Naive thymus-derived CD4-positive, alpha-beta T cell (primary cell): ENCODE measurements at places on chromosomes 4 and X.

DNA sequence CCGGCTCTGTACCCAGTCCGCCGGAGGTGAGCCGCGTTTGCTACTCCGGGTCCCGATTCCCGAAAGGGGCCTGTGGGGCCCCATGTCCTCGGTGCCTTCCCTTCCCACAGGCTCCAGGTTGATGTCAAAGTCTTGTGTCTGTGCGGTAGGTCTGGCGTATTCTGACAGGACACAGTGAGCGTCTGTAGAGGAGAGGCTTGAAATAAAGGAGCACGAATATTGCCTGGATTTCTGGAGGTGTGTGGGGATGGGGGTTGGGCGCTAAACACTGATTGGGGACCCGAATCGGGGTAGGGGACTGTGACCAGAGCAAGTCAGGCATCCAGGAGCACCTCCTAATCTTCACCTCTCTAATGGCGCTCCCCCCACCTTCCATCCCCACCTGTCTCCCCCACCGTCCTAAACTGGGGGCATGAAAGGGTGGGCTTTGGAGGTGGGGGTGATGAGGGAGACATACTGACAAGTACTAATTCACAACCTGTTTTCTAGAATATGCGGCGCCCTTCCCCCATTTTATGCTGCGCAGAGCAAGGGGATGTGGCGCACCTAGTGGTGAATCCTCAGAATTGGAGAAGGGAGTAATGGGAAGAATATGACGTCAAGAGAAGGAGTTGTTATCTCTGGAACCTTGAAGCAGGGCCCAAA is 855 bp downstream of the GPRASP2 start:
- DNase-seq, result no peak

- no peak for DNase-seq
Observed at GRCh38 chr4:163610648-163611047, 116.2 kb downstream of the TMA16 start.

GRCh38 chr4:41009411-41009810 is 204.9 kb downstream of the APBB2 start:
- no peak for DNase-seq

GRCh38 chr4:95599777-95600400 is 51.1 kb upstream of the UNC5C start:
- DNase-seq, result no peak

GRCh38 chrX:31397119-31397518 is 325.3 kb upstream of the FTHL17 start:
- DNase-seq, result no peak

GRCh38 chr4:5280828-5281227 is 229.5 kb downstream of the STK32B start:
- DNase-seq, result no peak

DNA sequence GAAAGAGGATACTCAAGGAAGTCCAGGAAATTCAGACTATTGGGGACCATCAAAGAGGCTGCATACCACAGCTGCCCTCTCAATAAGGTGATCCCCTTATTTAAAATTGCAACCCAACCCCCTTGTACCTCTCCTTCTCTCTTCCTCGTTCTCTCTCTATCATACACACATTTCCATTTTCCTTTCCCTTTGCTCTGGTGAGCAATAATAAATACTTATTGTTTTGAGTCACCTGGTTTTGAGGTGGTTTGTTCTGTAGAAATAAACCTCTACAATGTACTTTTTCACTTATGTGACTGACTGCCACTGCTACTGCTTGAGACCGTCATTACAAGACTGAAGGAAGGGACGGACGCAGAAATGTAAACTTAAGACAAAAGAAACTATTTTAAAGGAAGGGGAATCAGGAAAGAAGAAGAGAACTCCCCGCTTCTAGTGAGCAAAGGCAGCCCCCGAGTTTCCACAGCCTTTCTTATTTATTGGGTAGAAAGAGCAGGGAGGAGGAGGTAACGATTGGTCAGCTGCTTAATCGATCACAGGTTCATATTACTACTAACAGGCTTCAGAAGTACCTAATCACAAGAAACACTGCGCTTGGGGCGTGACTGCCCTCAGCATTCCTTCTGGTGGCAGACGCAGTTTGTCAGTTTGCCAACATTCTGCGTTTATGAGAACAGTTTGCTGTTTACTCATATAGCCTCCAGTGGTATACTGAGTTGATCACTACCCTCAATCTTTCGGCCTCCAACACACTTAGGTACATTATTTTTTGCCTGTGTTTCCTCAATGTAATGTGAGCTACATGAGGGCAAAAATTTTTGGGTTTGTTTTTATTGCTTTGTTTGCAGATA is 16.9 kb upstream of the TMEM165 start:
- DNase-seq, result no peak

DNA sequence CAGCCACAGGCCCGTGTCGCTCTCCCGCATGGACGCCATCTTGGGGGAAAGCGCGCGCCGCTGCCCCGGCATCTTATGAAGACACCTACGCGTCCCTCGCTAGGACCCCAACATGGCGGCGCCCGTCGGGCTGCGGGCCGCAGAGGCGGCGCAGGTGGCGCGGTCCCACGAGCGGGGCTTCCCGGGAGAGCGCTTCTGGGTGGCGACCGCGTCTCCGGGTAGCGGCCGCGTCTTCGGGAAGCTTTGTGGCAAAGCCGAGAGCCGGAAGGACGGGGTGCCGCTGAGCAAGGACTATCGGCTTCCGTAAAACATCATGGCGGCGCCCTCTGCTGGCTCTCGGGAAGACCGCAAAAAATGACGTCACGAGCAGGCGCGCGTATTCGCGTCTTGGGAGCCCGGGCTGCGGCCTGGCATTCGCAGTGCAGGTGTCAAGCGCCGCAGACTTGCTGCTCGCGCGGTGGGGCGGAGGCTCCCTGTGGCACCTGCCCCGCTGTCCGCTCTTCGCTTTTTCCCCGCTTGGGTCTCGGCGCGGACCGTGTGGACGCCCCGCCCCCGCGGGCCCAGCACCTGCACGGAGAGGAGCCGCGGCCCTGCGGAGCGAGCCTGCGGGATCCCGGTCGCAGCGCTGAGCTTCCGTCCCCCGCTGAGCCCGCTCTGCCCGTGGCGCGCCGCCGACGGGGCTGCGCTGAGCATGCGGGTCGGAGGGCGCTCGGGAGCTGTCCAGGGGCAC is at the start of gene NELFA:
NELFA (minus strand) TSS at position 54 of the 730 bp plus-strand sequence; CDS start at position 39, 15 bp downstream.
- peak; percentile 93 for DNase-seq

DNA sequence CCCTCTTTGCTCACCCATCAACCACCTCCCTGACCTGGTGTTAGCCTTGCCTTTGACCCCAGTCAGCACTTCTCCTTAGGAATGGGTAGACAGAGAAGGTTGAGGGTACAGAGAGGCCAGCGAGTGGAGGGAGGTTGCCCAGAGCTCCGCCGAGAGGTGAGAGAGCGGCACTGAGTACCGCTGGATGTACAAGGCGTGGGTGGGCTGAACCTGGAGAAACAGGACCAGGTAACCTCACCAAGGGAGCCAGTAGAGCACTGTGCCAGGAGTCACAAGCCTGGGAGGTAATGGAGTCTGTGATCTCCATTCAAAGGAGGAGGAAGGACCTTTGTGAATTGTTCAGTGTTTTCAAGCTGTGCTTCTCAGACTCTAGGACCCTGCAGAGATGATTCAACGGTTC is 256.2 kb downstream of the EVC2 start:
- DNase-seq, result no peak

DNA sequence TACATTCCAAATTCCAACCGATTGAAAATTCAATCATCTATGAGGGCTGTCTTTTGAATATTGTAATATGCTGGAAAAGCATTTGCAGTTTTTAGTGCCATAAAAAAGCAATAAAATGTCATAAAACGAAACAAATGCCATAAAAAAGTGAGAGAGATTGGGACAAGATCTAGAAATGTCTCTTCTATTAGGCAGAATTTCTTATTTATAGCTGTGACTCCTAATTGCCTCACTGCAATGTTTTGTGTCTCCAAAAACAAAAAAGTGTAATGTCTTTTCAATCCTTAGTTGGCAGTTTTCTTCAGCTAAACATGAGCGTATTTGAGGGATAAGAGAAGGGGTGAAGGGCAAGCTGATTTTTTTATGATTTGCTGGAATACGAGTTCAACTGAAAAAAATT is 153.9 kb downstream of the NAF1 start:
- no peak for DNase-seq

GRCh38 chr4:20532116-20532790 is 168.0 kb upstream of the PACRGL start:
- DNase-seq, result no peak

- no peak for DNase-seq
Observed at GRCh38 chr4:110046588-110047049, 133.9 kb downstream of the EGF start.

DNA sequence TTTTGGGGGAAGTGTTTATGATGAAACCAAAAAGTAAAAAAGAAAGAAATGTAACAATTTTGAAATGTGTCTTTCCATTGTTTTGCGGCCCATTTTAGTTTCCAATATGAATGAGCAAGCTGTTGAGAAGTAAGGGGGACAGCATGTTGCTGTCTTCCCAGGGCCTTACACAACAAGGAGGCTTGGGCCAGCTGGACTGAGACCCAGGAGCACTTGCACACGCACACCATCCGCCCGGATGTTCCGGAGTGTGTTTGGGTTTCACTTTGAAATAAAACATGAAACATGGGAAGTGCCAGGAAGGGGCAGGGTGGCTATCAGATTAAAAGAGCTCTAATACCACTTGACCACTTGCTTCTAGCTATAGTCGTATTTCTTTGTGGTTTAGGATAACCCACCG is 144.4 kb downstream of the NHS start:
- no peak for DNase-seq

GRCh38 chrX:29542152-29542551 is 673.2 kb upstream of the MAGEB2 start:
- DNase-seq, result no peak

DNA sequence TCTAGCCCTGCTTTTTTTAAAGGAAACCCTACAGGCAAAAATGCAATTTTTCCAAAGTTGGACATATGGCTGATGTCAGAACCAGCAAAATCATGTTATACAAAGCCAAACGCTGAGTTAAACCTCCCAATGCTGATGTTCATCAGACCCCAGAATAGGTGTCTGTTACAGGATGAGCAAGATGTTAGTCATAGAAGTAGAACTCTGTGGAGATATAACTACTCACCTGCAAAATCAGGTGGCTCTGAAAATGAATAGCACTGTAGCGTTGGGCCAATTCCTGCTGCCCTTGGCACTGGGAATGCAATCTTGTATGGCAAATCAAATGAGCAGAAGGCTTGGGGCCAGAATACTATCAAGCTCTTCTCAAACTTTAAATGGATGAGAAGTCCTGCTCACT is 634.1 kb downstream of the RPA4 start:
- DNase-seq, result no peak

GRCh38 chrX:123779908-123780396 is 47.1 kb upstream of the THOC2 start:
- no peak for DNase-seq

- no peak for DNase-seq
Observed at GRCh38 chr4:112819729-112820128, 182.8 kb downstream of the LARP7 start.

DNA sequence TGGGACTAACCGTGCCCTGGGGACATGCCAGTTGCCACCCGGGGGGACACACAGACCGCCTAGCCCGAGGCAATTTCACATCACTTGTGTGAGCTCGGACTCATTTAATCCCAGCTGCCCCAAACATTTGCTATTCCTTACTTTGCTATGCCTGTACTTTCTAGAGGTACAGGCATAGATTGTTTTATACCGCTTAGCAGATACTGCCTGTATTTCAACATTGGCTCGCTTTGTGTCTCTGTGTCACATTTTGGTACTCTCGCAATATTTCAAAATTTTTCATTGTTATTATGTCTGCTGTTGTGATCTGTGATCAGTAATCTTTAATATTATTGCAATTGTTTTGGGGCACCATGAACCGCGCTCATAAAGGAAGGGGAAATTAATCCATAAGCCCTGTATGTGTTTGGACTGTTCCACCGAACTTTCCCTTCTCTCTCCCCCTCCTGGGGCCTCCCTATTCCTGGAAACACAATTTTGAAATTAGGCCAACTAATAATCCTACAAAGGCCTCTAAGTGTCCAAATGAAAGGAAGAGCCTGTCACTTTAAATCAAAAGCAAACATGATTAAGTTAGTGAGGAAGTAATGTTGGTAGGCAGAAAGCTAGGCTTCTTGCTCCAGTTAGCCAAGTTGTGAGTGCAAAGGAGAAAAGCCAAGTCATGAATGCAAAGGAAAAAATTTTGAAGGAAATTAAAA is 568 bp upstream of the CASP6 start:
- DNase-seq, result no peak

GRCh38 chr4:101825953-101826352 is 35.4 kb downstream of the BANK1 start:
- DNase-seq, result no peak

DNA sequence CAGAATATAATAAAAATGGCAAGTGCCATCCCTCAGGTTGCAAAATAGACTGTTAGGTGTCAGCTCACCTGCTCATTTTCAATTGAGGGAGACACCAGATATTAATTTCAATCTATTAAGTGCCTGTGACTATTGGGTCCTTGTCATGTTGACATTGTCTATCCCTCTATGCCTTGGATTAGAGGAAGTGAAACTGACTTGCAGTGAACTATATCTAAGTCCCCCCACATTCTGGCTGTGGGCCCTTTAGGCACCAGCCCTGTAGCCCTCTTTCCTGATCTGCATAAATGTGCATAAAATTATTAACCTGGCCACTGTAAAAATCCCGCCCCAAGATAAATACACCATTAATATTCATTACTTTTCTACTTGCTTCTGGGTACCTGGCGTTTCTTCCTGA is 293.0 kb upstream of the CLNK start:
- DNase-seq, result no peak

DNA sequence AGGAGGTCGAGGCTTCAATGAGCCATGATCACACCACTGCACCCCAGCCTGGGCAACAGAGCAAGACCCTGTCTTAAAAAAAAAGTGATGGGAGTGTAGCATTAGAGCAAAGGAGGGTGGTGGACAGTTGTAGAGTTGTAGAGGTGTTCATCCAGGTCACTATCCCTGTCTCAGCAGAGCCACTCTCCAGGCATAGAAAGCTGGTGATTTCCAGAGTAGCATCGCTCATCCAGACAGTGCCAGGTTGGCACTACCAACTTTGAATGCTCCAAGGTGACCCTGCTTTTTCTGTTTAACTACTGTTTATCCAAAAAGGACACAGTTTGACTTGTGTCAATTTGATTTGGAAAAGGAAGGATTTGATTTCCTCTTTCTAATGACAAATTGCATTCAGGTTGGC is 147.3 kb downstream of the USP46 start:
- DNase-seq, result no peak

- DNase-seq, result no peak
Observed at GRCh38 chr4:80255329-80256095, 11.0 kb upstream of the FGF5 start.

DNA sequence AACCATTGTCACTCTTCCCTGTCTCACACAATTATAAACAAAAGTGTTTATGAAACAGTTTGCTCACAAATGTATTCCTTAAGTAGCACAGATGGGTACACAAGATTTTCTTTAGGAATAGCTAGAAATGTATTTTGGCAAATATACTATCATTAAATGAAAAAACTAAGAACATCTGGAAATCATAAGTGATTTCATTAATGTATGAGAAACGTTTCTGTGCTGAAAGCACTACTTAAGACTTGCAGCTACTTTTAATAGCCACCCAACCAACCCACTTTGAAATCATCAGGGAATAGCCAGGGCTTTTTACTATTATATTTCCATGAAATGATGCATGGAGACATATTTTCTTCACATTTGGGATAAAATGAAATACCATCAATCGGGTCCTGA is 62.3 kb upstream of the NAP1L5 start:
- no peak for DNase-seq
